ENCODE measurements at places on chromosomes 4 and X. TPM values are rescaled to one million over a fixed set of nuclear protein-coding genes. Genes with fewer than 3 reads are reported as not detected.

Gene CFP
- total RNA-seq = 0.38 TPM

Gene SMIM10L2A
- 1.3 TPM for total RNA-seq

Gene ADH7
- total RNA-seq = not detected

Gene DBET
- not detected for total RNA-seq

Gene HAND2
- not detected for total RNA-seq

Gene FAM114A1
- total RNA-seq = 149 TPM

Gene CHST7
- total RNA-seq = 32.3 TPM

Gene WAS
- total RNA-seq = not detected

Gene MTTP
- total RNA-seq = not detected

Gene F9
- total RNA-seq = not detected

Gene SPARCL1
- total RNA-seq = 3.6 TPM

Gene LDB2
- total RNA-seq = 115 TPM
